Mammary epithelial cell (primary cell): ENCODE measurements at places on chromosomes 5 and 9.
A peak's percentile ranks its signal among the peaks of the same experiment; 100 is the strongest.

DNA sequence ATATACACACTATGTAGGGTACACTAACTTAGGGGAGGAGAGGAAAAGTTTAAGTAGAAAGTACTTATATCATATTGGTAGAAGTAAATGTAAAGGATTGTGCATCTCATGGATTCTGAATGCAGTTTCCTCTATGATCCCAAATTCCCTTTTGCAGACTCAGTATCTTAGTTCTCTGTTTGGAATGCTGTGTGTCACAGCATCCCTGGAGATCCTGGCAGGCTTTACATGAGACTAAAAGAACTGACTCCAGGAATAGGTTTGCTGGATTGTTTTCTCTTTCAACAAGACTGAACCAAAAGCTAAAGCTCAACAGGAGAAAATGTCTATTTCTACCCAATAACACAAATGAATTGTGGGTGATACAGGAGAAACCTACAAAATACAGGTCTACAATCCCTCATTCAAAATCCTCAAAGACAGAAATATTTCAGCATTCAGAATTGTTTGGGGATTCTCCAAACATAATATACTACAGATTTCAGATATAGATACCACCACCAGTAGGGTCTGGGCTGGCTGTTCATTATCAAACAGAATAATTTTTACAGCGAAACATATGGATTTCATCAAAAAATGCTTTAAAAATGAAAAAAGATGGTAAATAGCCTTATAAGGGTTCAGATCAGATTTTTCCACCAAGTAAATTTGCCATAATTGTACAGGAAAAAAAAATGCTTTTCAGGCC, 324.7 kb upstream of the GRAMD2B start:
- no peak for DNase-seq

DNA sequence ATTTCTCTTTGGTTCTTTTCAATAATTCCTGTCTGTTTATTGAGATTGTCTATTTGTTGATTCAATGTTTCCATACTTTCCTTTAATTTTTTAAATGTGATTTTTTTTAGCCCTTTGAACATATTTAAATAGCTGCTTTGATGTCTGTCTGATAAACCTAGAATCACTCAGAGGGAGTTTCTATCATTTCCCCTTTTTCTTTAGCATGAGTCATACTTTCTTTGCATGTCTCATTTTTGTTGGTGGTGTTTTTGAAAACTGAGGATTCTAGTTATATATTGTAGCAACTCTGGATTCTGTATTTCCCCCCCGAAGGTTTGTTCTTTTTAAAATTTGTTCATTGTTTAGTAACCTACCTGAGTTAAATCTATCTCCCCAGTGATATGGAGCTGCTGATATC, 24.2 kb upstream of the ZNF618 start:
- peak; percentile 22 for DNase-seq

DNA sequence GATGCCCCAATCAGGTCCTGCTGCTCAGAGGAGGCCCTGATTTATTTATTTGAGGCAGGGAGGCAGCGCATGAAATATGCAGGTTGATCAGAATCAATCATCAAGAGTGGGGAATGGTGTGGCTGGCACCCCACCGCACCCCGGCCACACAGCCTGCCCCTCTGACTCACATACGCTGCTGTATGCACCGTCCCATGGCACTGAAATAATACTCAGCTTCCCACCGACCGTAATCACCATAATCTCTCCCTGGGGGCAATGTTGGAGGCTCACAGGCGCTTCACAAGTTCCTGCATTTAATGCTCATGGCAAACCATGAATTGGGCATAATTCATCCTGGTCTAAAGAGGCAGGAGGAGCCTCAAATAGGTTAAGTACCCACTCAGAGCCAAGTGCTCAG, 141.2 kb upstream of the TBC1D2 start:
- no peak for DNase-seq

DNA sequence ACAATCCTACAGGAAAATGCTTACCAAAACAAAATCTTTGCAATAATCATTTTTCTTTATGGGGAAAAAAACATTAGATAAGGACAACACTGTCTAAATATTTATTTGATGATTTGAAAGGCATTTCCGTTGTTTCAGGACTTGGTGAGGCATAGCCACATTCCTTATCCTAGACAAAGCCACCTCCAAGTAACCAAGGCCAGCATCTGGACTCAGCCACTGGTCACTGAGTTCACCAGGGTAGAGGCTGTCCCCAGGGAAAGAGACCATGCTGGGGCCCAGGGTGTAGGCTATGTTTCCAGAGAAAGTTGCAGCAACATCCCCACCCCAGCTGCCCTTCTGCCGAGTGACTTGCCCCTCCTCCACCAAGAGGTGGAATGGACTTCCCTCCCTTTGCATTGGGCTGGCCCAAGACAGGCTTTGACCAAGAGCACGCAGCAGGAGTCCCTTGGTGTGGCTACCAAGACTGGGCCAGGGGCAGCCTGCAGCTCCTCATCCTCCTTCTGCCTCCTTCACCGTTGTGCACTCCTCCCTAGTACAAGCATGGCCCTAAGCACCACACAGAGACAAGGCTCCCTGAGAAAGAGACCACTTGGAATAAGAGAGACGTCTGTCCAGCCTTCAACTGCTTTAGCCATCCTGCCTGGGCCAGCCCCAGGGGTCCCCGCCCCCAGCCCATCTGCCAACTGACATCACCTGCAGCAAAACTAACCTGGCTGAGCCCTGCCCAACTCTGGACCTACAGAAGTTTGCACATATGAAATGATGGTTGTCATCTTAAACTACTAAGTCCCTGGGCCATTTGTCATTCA, 68.1 kb upstream of the SPIN1 start:
- DNase-seq = no peak

DNA sequence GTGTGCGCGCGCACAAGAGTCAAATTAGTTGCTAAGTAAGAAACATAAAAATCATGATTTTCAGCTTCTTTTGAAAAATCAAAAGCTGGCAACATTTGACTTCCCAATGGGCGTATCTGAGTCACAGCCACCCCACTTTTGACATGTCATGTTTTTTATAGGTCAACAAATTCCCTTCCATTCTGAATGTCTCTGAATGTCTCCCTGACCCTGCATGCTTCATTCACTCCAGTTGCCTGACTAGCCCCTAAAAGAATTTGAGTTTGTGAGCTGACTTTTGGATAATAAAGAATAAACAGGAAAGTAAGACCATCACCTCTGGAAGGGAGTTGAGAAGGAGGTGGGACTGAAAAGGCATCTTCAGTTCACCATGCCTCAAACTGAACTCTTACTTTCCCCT, 20.2 kb upstream of the GLIS3 start:
- DNase-seq = no peak

- DNase-seq = no peak
Observed at GRCh38 chr5:5888284-5888683, 465.8 kb downstream of the ICE1 start.

DNA sequence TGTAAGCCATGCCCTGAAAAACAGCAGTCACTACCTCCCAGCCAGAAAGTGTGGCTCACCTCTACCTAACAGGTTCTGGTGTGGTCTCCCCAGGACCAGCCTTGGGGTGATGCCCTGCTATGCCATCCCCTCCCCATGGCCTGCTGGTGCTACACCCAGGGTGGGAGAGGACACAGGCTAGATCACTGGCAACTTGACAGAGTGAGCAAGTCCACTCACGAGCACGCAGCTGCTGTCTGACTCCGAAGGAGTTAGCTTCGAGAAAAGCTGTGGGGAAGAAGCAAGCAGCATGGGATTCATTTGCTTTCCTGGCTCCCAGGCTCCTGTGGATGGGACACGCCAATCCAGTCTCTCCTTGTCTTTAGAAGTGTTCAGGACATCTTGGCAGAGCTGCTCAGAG, 102.2 kb downstream of the COL5A1 start:
- DNase-seq = no peak

- DNase-seq = no peak
Observed at GRCh38 chr9:21969951-21970799, 24.0 kb downstream of the CDKN2A start.

DNA sequence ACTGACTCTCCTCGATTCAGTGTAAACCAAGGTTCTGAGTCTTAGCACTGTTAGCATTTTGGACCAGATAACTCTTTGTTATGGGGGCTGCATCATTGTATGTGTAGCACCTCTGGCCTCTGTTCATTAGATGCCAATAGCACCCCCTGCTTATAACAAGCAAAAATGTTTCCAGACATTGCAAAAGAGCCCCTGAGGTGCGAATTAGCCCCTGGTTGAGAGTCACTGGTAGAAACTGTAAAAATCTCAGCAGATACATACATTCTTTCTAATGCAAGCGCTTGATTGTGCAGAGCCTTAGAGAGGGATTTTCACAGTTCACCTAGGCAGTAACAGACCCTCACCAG, 2.8 kb downstream of the ADRB2 start:
- DNase-seq = no peak

DNA sequence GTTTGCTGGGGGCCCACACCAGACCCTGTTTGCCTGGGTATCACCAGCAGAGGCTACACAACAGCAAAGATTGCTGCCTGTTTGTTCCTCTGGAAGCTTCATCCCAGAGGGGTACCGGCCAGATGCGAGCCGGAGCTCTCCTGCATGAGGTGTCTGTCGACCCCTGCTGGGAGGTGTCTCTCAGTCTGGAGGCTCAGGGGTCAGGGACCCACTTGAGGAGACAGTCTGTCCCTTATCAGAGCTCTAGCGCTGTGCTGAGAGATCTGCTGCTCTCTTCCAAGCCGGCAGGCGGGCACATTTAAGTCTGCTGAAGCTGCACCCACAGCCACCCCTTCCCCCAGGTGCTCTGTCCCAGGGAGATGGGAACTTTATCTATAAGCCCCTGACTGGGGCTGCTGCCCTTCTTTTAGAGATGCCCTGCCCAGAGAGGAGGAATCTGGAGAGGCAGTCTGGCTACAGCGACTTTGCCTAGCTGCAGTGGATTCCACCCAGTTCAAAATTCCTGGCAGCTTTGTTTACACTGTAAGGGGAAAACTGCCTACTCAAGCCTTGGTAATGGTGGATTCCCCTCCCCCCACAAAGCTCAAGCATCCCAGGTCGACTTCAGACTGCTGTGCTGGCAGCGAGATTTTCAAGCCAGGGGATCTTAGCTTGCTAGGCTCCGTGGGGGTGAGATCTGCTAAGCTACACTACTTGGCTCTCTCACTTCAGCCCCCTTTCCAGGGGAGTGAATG, 206.0 kb upstream of the TLX3 start:
- no peak for DNase-seq

DNA sequence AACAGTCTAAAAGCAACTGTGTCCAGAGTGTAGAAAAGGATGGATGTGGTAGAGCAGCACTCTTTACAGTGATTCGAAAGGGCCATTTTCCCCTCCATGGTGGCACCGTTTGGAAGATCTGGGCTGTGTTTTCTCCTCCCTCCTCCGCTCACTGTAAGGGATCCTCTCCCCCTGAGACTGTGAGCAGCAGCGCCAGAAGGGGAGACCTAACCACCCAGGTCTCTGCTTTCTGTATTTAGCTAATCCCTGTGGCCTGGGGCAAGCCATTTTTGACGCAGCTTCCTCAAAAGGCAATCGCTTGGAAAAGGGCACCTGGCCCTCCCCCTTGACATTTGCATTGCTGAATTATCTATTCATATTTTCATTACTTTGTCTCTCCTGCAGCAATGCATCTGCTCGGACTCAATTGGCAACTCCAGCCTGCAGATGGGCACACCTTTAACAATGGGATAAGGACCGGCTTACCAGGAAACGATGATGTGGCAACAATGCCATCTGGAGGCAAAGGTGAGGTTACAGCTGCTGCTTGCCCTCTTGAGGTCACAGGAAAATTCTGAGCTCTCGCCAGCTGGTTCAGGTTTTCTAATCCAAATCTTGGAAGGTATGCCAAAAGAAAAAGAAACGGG, 244.3 kb upstream of the WWC1 start:
- DNase-seq = peak; percentile 50

- peak; percentile 16 for DNase-seq
Observed at GRCh38 chr5:72125941-72126620, 18.8 kb downstream of the MAP1B start.

- DNase-seq = no peak
Observed at GRCh38 chr9:120756531-120756930, 36.7 kb downstream of the FBXW2 start.

DNA sequence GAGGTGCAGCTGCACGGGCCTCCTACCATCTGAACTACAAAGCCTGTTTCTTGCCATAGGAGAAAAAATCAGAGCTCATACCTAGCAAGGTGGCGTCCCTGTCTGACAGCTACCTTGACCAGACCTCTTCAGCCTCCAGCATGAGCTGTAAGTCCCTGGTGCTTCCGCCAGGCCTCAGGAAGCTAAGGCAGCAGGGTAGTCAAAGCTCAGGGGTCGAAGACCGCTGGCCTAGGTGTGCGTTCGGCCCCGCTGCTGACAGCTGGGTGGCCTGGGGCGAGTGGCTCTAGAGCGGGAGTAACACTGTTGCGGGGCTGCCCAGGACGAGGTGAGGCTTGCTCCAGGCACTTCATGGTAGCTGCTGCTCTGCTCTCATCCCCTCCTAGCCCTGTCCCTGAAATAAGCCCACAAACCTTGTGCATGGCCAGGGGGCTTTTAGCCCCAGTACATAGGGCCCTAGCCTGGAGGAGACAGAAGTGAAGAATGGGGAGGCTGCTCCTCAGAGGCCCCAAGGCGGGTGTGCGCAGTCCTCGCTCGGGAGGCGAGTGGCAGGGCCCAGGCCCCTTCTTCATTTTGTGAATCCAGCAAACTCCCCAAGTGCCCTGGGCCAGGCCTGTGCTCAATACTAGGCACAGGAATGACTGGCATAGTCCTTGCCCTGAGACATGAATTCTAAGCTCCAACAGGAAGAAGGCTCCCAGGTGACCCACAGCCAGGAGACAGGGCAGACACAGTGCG, 5.4 kb downstream of the TOR2A start:
- DNase-seq = no peak

- no peak for DNase-seq
Observed at GRCh38 chr5:170760113-170760512, 23.4 kb upstream of the GABRP start.

DNA sequence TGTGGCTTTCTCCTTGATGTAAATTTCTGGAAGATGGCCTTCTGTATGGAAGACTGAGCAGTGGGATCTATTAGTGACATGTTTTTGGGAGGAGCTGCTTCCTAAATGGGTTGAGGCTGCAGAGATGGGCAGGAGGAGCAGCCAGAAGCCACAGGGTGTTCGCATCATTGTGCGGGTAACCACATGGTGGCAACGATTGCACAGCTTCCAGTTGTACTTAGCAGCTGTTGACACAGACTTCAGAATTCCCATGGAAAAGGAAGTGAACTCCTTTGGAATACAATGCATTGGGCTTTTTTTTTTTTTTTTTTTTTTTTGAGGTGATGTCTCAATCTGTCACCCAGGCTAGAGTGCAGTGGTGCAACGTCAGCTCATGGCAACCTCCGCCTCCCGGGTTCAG, 297.3 kb downstream of the NR3C1 start:
- DNase-seq = peak; percentile 53

DNA sequence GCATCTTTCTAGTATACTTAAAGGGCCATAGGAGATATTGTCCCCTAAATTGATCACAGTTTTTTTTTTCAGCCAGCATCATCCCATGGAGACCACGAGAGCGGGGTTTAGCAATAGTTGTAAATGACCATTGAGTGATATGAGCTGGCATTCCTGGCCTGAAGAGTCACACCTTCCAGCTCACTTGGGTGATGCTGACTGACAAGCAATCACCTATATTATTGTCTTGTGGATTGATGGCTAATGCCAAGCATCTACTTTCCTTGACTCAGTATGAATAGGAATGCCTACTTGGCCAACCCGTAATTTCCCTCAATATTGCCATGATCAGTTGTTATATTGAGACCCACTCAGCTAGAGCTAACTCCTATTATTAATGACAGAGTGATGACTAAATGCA, 70.5 kb downstream of the ADAMTSL1 start:
- DNase-seq = peak; percentile 63
